ENCODE measurements at places on chromosomes 1 and 21.
A peak's percentile ranks its signal among the peaks of the same experiment; 100 is the strongest.

DNA sequence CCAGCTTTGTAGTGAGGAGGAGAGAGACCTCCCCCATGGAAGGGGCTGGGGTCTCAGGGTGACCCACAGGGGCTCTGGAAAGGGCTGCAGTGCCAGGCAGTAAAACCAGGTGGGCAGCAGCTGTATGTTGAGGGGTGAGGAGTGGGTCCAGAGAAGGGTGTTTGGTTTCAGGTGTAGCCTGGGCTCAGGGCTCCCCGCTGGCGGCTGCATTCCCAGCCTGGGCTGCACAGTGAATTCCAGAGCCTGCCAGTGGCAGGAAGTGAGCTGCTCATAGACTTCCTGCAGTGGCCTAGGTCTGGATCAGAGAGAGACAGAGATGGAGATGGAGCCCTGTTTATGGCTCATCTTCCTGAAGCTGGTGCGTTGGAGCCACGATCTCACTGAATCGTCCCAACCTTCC lies 356.4 kb downstream of the PTPRU start:
- DNase-seq = no peak

DNA sequence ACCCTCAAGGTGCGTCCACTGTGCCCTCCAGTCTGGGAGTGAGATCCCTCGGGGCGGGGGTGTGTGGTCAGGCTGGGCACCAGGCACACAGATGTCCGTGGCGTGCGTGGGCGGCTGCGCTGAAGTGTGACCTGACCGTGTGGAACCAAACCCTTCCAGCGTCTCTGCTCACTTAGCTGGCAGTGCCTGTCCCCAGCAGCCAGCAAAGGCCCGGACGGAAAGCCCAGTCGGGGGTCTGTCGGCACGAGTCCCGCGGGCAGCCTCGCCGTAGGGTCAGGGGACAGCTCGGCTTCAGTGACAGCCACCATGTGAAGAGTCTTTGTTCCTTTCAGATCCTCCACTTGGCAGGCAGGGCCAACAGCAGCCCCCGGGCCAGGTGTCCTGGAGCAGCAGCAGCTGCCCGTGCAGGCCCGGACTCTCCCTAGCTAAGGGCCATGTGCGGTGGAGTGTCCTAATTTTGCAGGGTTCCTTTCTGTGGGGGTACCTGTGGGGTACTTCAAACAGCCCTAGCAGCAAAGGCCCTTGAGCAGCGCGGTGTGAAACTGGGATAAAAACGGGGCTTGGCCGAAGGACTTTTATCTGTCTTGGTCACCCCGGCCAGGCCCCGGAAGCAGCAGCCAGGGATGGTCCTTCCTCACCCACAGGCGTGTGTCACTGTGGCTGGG lies 11.6 kb downstream of the TTLL10 start:
- no peak for DNase-seq

- no peak for DNase-seq
These were observed 76.7 kb upstream of the CASZ1 start for GRCh38 chr1:10873189-10873588.

- DNase-seq = no peak
These were observed 2.6 kb upstream of the C1orf174 start for GRCh38 chr1:3902571-3903091.

DNA sequence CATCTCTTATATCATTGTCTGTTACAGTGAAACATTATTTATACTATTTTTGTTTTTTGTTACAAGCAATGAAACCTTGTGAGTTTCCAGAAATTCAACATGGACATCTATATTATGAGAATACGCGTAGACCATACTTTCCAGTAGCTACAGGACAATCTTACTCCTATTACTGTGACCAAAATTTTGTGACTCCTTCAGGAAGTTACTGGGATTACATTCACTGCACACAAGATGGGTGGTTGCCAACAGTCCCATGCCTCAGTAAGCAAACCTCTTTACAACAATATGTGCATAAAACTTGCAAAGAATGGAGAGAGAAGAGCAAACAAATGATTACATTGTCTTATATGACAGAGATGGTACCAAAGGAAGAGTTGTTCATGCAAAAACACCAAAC lies 22.4 kb downstream of the CFHR4 start:
- no peak for DNase-seq

DNA sequence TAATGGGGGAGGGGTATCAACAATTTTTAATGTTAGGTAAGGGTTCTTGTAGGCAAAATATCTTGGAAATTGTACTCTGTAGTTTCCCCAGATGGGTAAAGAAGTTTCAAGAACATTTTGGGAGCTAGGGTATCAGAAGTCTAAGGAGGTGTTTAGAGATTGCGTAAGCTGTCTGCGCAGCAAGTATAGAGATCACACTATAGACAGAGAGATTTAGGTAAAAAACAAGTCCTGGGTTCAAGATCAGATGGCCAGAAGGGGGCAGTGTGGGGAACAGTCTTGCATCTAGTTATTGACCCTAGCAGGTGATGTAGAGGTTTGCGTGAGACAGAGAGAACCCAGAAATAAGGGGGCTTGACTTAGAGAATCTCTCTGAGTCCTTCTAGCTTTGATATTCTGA lies 80.8 kb downstream of the S1PR1 start:
- DNase-seq = no peak

DNA sequence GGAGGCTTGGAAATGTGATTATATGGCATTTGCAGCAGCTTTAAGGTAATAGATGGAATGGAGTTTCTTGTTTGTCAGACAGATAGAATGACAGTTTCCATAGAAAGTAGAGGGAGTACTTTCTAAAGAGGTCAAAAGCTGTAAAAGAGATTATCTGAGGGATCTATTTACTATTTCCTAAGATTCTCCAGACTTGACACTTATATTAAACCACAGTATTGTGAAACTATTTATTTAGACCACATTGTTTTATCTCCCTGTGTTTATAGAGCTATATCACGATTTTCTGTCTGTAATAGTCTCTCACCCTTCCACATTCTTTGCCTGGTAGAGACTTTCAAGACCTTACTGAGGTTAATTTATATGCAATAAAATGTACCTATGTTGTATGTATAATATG lies 66.7 kb downstream of the MAN1A2 start:
- DNase-seq = no peak

GRCh38 chr1:210571356-210572284 lies 242.9 kb downstream of the HHAT start:
- no peak for DNase-seq

- DNase-seq = no peak
These were observed 83.1 kb downstream of the CLIC4 start for GRCh38 chr1:24828183-24828886.

DNA sequence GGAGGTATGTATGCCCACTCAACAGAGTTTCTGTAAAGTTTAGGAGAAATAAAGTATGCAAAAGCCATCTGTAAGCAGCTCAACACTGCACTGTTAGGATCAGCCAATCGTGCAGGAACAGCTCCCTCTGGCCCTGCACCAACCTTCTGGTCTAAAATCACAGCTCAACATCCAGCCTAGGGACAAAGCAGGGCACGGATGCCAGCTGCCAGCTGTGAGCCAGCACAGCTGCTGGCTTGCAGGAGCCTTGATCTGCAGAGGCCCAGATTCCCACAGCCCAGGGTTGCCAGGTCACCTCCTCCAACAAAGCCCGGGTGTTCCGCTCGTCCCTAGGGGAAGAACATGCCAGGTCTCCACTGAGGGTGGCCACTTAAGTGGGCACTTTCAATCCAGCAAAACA lies 8.6 kb downstream of the ACOT7 start:
- DNase-seq = no peak

DNA sequence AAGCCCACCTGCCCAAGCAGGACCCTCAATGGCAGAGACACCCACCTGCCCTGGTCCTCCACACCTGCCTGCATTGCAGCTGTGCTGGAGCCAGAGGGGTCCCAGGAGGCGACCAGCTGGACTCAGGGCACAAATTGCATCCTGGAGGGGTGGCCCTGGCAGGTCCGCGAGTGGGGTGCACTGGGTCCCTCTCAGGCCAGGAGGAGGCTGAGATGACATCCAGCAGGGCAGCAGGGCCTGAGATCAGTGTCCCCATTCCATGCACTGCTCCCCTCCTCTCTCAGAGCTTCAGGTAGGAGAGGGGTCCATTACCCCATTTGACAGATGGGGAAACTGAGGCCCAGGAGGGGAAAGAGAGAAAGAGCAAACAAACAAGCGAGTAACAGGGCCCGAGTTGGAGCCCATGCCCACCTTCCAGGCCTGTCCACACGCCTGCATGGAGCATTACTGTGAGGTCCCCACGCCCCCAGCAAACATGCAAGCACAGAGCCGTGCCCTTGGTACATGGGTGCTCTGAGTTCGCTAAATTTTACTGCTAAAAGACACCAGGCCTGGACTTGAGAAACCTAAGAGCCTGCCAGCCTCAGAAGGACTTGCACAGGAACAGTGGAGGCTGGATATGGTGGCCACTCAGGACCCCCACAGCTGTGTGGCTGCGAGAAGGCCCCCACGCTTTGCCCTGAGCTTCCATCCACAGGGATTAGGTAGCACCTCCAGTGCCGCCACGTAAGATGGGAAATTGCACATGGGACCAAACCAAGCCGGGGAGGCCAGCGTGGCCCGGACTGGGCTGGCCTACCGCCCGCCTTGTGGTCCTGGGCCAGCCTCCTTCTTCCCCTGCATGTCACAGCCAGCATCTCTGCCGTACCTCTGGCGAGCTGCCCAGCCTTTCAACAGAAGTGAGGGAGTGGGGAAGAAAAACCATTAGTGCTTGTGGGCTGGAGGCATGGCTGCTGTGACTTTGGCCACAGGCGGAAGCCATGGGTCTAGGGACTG lies 7.4 kb downstream of the WNT3A start:
- peak; percentile 68 for DNase-seq

GRCh38 chr1:151718011-151718431 lies 1.4 kb upstream of the CELF3 start:
- DNase-seq = no peak

GRCh38 chr1:179025975-179026812 lies 500 bp downstream of the FAM20B start:
- DNase-seq = peak; percentile 88

DNA sequence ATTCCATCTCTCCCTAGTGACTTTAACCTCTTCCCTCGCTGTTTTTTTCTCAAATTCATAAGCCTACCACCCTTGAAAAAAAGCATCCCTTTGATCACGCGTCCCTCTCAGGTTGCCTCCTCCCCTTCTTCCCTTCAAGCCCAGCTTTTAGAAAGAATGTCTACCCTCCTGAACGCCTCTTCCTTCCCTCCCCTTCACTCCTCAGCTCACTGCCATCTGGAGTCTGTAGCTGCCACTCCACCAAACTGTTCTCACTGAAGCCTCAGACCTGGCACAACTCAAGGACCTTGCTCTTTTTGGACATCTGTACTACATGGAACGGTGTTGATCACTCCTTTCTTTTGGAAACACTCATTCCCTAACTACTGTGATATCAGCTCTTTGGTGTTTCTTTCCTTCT lies 80.6 kb downstream of the SLC25A24 start:
- DNase-seq = no peak

DNA sequence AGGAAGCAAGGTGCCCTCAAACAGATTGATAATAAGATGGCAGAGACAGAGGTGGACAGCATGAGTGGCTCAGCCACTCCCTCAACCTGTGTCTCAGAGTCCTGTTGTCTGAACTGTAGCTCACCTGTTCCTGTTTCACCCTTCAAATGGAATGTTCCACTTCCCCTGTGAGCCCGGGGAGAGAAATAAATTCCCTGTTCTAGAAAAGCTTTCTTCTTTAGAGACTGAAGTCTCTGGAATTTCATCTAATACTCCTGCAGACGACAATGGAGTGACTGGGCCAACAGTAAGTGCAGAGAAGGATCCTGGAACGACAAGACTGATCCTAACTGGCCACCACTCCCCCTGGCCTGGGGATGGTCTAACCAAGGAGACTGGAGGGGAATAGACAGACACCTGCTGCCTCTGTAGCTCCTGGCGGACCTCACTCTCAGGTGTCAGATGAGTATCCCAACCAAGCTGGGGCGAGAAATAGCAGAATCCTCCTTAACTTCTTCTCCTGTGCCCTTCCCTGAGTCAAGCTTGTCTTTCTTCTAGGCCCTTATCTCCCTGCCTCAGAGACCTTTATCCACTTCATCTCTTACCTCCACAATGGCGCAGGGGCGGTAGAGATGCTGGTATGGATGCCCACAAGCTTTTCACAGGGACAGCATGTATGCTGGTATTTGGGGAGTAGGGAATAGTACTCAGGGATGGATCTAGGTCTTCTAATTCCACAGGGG lies 45.4 kb downstream of the PLEKHA6 start:
- no peak for DNase-seq

- DNase-seq = no peak
These were observed 102.5 kb downstream of the GPR52 start for GRCh38 chr1:174550296-174550695.

GRCh38 chr1:38015978-38016725 lies 3.6 kb downstream of the UTP11 start:
- DNase-seq = peak; percentile 58

- no peak for DNase-seq
These were observed 59.3 kb upstream of the PTGFRN start for GRCh38 chr1:116850436-116850835.

DNA sequence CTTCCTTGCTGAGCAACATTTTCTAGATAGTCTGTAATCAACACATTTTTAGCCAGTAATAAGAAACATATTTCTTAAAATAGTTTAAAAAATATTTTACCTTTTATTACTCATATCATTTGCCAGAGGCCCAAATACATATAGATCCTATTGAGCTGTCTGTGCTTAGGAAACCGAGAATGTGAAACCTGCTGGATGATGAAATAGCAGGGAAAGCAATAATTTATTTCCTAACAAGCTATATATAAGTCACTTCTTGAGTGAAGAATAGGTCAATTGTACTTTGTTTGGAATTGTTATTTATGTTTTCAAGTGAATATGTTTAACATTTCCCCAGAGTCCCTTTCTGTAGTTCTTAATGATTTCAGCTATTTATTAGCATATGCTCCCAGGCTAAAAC lies 339.9 kb upstream of the TMPRSS15 start:
- DNase-seq = no peak

- no peak for DNase-seq
These were observed 25.0 kb downstream of the SDC3 start for GRCh38 chr1:30883389-30884172.

Measured in posterior vena cava (tissue), 2 donors.